ENCODE measurements at places on chromosomes 5 and 9.

DNA sequence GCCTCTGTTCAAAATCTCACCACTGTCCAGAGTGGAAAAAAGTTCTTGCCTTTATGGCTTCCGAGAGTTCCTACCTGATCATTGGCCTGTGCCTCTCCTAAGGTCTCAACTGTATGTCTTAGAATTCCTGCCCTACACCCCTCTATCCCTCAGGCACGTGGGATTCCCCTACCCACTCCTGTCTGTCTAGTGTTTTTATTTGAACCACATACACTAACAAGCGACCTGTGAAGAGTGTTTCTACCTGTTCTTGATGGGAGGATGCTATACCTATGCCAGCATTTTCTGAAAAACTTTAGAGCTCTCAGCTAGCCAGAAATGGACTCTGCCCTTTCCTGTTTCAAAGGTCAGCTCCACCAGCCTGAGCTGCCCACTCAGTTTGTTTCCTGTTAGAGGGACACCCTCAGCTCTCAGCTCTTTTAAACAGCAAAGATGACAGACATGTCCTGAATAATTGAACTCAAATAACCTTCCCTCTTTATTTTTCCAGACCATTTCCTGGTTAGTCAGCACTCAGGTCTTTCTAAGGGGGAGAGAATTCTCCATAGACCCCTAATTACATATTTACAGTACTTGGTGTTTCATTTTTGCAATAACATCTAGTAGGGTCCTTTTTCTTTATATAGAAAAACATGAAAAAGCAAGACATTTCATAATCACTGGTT lies 214.8 kb downstream of the AOPEP start:
- DNase-seq, result no peak

DNA sequence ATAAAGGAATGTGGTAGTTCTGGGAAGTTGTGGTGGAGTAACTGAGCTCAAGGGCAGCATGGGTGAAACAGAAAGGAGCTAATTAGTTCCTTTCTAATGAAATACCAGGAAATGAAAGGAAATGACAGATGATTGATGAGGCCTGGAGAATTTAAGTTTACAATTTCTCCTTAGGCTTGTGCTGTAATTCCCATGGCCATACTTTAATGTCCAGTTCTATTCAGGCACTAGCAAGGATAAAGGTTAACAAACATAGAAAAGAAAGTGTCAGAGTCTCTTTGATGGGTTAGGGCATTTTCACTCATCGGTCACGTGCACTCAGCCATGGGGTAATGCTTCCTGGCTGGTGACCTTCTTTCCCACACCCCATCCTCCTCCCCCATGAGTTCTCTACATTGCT lies 70.3 kb downstream of the CTSL start:
- DNase-seq, result no peak

GRCh38 chr5:125564317-125564975 lies 818.0 kb upstream of the ZNF608 start:
- no peak for DNase-seq

- DNase-seq, result no peak
Observed at GRCh38 chr5:149387081-149387631, 8.1 kb upstream of the IL17B start.

All from stimulated activated naive CD8-positive, alpha-beta T cell treated with anti-CD3 and anti-CD28 coated beads, Interleukin-15, amount 100 ng/mL, for 72 hours (primary cell).